ENCODE measurements at places on chromosomes 5 and 9. TPM values are rescaled to one million over a fixed set of nuclear protein-coding genes. Genes with fewer than 3 reads are reported as not detected.

Gene LCN12
- total RNA-seq, result 0.82 TPM

Gene NSMF
- 10.7 TPM for total RNA-seq

Gene PCDHB9
- total RNA-seq, result 1.7 TPM

Gene SPTAN1
- 335 TPM for total RNA-seq

Gene N4BP3
- 22.1 TPM for total RNA-seq

Gene C5orf58
- total RNA-seq, result not detected

Gene ADAMTS16
- 2.5 TPM for total RNA-seq

Gene S100Z
- total RNA-seq, result 2.1 TPM

Gene CNTFR
- 6.2 TPM for total RNA-seq

Gene PCDHGB4
- total RNA-seq, result 5.9 TPM

Gene SMIM33
- not detected for total RNA-seq

Gene CCL21
- total RNA-seq, result 49.3 TPM

DNA sequence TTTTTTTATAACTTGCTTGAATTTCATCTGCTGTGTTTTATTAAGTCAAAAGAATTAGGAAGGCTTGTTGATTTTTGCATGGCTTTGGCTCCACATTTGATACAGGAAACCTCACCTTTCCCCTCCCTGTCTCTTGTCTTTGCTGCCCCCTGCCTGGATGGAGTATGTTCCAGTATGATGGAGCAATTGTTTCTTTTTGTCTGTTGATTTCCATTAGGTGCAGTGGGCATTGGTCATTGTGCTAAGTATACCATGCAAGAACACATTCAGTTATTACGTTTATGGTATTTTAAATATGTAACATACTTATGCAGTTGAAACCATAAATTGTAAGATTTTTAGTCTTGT, 19.6 kb downstream of the TJP2 start:
- DNase-seq, result no peak

DNA sequence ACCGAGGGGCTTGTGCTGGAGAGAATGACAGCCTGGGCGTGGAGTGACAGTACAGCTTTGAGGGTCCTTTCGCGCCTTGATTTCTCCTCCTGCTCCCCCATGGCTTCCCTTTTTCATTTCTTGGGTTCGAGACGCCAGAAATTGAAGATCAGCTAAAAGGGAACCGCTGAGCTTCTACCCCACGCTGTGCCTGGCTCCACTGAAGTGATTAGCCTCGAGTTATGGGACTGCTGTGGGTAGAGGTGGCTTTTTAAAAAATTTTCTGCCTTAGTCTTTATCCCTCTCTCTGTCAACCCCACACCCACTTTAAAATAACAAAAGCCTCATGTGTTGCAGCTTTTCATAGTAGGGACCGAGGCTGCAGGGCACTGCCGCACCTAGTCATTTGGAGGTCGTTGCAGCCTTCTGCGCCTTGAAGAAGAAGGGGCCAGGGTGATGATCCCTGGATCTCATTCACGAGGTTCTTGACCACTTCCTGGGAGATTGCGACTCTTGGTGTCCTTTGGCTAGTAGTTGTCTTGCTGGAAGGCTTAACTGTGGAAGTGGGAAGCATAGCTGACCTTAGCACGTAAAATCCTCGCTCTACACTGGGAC, 603 bp downstream of the PPIP5K2 start:
- peak; percentile 36 for DNase-seq

- DNase-seq, result peak; percentile 87
These were observed 15.1 kb downstream of the PDLIM4 start for GRCh38 chr5:132272311-132273210.

DNA sequence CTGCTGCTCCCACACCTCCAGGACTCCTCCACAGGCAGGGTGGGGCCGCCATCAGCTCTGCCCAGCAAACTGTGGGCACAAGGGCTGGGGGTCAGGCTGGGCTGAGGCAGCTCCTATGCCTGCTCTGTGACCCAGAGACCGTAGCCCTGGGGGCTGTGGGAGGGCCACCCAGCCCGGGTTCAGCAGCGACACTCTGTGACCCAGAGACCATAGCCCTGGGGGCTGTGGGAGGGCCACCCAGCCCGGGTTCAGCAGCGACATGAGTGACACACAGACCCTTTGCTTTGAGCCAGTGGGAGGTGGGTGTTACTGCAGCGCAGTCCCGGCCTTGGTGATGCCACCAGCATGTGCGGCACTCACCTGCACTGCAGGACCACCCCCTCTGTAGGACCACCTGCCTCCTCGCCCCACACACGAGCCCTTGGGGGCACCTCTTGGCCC, 118.9 kb upstream of the LPCAT1 start:
- DNase-seq, result no peak

DNA sequence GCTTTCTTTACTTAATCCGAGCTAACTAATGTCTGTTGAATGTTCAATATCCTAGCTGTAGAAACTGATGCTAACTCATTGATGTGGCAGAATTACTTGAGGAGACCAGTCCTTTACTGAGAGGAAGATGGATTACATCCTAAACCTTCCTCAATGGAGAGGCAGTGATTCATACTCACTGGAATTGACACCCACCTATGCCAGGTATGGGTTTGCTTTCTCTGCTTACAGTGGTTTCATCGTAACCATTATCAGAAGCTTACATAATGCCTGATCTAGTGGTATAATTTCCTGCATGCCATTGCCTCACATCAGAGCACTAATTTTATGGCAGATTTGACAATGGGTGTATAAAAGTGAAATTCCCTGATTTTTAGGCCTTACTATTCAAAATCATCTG, 384.7 kb downstream of the ANXA1 start:
- no peak for DNase-seq

GRCh38 chr5:179906294-179906794, 1.4 kb downstream of the TBC1D9B start:
- no peak for DNase-seq

- DNase-seq, result no peak
These were observed 106.5 kb downstream of the THBS4 start for GRCh38 chr5:80141681-80142080.

DNA sequence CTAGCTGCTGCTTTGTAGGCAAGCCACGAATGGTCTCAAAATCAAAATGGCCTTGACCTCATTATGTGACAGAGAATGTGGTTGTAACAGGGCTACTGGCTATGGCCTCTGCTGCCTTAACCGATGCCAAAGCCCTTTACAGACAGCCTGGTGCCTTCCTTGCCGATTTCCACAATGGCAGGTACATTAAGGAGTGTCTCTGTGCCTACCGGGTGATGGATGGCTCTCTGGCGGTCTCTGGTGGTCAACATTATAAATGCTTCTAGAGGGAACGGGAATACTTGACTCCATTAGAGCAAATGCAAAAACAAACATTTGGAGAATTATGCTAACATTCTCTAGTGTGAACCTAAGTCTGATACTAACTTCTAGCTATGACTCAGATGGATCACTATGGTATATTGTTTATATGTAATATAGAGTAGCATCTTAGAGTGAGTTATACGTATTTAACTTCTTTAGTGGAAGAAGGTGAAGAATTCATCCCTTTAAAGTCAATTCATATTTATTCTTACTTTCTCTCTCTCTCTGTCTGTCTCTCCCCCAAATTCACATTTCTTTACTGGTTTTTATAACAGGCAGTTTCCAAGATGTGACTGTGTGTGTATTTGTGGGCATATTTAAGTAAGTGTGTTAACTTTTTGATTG, 52.5 kb downstream of the RPS23 start:
- DNase-seq, result peak; percentile 80

GRCh38 chr9:14616188-14616982, 76.8 kb downstream of the ZDHHC21 start:
- peak; percentile 79 for DNase-seq

GRCh38 chr5:39775086-39775796, 350.5 kb upstream of the DAB2 start:
- DNase-seq, result no peak

- DNase-seq, result no peak
These were observed 15.9 kb downstream of the LRRC70 start for GRCh38 chr5:62594364-62594984.

DNA sequence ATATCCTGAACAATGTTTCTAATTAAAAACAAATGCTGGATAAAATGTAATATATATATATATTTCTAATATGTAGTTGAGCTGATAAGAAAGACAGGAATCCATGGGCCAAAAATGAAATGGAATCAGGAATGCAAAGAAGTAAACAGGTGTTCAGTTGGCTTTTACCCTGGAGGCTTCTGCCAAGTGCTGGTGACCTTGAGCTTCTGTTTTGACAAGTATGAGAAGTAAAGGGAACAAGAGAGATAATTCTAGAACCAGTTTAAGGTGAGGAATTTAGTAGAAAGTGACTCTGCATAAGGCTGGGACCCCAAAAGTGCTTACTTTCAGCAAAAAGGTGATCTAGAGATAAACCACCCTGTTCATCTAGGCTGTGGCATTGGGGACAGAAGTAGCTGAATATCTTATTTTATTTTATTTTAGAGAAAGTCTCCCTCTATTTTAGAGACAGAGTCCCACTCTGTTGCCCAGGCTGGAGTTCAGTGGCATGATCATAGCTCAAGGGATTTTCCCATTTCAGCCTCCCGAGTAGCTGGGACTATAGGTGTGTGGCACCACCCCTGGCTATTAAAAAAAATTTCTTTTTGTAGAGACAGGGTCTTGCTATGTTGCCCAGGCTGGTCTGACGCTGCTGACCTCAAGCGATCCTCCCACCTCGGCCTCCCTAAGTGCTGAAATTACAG, 27.0 kb downstream of the DCAF10 start:
- no peak for DNase-seq

DNA sequence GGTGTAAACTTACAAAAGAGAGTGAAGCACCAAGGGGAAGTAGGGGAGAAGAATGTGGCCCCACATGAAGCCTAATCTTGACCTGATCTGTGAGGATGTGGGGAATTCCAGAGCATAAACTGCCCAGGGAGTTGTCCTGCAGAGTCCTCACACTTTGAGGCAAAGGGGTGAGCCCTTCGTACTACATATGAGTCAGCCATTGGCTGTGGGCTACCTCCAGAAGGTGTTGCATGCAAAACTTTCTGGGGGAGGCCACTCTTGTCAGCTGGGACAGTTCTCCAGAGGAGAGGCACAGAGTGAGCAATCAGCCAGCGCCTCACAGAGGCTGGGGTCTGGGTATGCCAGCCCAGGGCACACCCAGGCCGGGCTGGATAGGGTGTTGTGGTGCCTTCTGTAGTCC, 98.1 kb upstream of the NMUR2 start:
- DNase-seq, result no peak

DNA sequence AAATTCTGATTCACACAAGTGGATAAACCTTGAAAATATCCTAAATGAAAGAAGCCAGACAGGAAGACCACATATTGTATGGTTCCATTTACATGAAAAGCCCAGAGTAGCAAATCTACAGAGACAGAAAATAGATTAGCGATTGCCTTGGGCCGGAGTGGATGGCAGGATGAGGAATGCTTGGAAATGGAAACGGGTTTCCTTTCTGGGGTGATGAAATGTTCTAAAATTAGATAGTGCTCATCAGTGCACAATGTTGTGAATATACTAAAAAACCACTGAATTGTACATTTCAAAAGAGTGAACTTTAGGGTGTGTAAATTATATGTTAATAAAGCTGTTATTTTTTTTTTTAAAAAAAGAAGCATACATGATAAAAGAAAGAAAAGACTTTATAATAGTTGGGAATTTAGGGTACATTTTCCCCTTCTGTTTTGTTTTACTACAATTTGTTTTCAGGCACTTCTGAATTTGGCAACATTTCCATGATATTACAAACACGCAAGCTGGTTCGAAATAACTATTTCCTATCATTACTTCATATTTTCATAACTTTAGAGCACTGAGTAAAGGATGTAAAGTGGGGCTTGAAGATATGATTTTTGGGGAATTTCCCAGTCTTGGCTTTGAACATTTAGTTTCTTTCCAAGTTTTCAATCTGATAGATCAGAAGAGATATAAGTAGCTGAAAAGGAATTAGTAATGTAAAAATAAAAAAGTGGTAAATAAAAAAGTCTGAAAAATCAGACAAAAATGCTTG, 23.9 kb downstream of the SLC35A4 start:
- DNase-seq, result no peak

GRCh38 chr9:88477300-88477751, 57.7 kb upstream of the NXNL2 start:
- no peak for DNase-seq

- DNase-seq, result no peak
These were observed 24.3 kb downstream of the ISOC1 start for GRCh38 chr5:129118826-129119225.

GRCh38 chr5:26470439-26470838, 567.9 kb downstream of the CDH9 start:
- no peak for DNase-seq

GRCh38 chr5:170292179-170293104, 5.1 kb downstream of the LCP2 start:
- no peak for DNase-seq

DNA sequence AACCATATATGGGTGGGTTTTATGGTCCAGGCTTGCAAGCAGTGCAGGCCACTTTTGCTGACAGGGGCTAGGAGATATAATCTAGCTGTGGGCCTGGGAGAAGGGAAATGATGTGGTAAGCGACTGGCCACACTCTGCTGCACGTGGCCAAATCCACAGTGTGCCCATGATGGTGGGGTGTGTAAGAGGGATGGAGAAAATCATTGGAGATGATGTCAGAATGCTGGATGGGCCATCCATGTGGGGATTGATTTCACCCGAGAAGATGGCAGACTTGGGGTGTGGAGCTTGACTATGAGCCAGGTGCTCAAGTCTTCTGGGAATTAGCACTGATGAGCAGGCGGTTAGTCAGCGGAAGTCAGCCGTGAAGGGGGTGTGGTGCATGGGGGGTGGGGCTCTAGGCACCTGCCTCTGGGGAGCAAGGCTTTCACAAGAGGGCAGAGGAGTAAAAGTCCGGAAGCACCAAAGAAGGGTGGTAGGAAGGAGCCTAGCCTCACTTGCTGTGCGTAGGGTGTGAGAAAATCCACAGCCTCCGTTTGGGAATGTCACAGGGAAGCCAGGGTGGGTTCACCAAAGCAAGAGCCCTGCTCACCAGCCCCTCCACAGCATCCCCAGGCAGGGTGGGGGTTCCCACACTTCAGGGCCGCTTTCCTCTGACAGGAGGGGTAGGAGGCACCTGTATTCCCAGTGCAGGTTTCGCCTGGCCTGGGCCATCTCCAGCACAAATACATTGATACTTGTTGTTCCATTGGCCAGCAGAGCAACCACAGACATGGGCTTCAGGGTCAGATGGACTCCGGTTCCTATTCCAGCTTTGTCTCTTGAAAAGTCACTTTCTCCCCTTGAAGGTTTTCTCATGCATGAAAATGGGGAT, 44.5 kb upstream of the ANGPTL2 start:
- DNase-seq, result no peak

GRCh38 chr5:4017076-4017803, 421.6 kb downstream of the IRX1 start:
- DNase-seq, result no peak

DNA sequence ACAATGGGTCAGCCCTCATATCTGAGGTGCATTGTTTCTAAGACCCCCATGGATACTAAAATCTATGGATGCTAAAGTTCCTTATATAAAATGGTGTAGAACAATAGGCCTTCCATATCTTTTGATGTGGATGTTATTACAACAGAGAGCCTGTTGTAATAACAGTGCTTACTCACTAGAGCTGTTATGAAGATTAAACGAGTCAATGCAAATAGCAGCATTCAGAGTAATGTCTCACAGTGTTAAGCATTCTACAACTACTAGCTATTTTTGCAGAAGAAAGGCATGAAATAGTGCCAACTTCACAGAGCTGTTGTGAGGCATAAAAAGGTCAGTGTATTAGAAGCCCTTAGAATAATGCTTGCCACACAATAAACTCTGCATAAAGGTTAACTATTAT, 13.0 kb downstream of the CHSY3 start:
- DNase-seq, result no peak

All from tongue (tissue), 3 donors.